Dorsolateral prefrontal cortex (tissue), 122 donors: ENCODE measurements at places on chromosomes 6 and 20. TPM values are rescaled to one million over a fixed set of nuclear protein-coding genes. Genes with fewer than 3 reads are reported as not detected.

Gene LAMP5
- 22.3 TPM for total RNA-seq

DNA sequence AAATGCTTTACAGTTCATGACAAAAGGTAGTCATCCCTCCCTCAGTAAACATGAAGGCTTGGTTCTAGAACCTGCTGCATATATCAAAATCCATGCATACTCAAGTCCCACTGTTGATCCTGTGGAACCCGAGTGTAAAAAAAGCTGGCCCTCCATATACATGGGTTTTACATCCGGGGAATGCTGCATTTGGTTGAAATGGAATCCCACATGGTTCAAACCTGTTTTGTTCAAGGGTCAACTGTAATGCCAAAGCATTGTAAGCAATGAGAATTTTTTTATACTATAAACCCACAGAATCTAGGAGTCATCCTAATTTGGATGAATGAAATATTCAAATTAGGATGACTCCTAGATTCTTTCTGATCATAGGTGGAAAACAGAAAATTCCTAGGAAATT lies 5.9 kb upstream of the HDAC2 start:
- DNase-seq = no peak

Gene RIN2
- total RNA-seq = 46.2 TPM

Gene FANCE
- 2.1 TPM for total RNA-seq

DNA sequence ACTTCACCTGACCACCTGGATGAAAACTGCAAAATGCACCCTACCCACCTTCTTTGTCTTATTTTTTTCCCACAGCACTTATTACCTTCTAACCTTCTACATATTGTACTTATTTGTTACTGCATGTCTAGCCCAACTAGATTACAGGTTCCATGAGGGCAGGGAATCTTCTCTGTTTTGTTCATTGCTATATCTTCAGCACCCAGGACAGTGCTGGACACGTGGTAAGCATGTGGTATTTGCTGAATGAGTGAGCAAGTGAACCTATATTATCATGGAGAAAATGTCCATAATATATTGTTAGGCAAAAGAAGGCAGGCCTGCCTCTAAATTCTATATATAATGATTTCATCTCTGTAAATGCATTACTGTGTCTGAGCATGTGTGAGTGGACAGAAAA lies 107.0 kb downstream of the TRERF1 start:
- DNase-seq = no peak

DNA sequence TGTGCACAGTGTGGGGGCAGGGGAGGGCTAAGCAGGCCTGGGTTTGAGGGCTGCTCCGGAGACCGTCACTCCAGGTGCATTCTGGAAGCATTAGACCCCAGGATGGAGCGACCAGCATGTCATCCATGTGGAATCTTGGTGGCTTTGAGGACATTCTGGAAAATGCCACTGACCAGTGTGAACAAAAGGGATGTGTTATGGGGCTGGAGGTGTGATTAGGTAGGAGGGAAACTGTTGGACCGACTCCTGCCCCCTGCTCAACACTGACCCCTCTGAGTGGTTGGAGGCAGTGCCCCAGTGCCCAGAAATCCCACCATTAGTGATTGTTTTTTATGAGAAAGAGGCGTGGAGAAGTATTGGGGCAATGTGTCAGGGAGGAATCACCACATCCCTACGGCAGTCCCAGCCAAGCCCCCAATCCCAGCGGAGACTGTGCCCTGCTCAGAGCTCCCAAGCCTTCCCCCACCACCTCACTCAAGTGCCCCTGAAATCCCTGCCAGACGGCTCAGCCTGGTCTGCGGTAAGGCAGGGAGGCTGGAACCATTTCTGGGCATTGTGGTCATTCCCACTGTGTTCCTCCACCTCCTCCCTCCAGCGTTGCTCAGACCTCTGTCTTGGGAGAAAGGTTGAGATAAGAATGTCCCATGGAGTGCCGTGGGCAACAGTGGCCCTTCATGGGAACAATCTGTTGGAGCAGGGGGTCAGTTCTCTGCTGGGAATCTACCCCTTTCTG lies 44.0 kb upstream of the TTPAL start:
- no peak for DNase-seq

GRCh38 chr20:33301192-33301930 lies 18.3 kb downstream of the BPIFB1 start:
- DNase-seq = no peak

Gene LY6G6D
- total RNA-seq = not detected

DNA sequence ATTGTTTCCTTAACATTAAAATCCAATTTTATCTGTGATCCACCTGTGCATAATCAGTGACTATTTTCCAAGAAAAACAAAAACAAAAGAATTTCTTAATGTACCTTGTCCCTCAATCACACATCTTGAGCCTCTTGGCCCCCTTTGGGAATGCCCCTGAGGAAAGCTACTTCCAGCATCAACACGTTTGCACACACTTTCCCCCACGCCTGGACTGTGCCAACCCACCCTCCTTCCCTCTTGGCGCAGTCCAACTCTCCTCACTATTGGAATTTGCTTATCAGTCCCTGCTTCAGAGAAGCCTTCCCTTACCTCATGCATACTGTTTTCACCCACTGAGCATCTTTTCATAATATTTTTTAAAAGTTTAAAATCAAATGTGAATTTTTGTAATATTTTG lies 389.4 kb upstream of the NRSN1 start:
- no peak for DNase-seq

DNA sequence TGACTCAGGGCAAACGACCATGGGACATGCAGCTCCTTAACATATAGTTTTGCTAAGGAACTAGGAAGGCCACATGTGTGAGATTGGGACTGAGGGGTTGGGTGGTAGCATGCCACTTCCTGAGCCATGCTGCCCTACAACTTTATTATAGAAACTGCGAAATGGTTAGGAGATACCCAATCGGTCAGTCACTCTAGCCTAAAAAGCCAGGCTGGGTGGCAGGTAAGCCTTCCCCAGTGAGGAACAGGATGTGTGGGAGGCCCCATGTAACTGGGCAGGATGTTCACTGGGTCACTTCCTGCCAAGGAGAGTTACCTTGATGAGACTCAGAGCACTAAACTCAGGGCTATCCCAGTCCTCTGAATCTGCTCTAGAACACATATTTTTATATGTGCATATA lies 123.5 kb downstream of the MAP3K7 start:
- no peak for DNase-seq

- no peak for DNase-seq
Measured at GRCh38 chr6:2110504-2110903, 134.9 kb downstream of the GMDS start.

Gene CST2
- not detected for total RNA-seq

Gene NKX2-2
- total RNA-seq = 12.4 TPM

GRCh38 chr6:43578748-43579147 lies 2.8 kb downstream of the POLH start:
- no peak for DNase-seq

Gene EYA2
- total RNA-seq = 6.3 TPM

Gene ADGRF5
- total RNA-seq = 14.8 TPM

- DNase-seq = no peak
Measured at GRCh38 chr6:114376611-114377175, 33.9 kb upstream of the HS3ST5 start.

GRCh38 chr6:21327326-21328112 lies 266.0 kb upstream of the SOX4 start:
- no peak for DNase-seq

Gene MANEA
- total RNA-seq = 11.1 TPM

DNA sequence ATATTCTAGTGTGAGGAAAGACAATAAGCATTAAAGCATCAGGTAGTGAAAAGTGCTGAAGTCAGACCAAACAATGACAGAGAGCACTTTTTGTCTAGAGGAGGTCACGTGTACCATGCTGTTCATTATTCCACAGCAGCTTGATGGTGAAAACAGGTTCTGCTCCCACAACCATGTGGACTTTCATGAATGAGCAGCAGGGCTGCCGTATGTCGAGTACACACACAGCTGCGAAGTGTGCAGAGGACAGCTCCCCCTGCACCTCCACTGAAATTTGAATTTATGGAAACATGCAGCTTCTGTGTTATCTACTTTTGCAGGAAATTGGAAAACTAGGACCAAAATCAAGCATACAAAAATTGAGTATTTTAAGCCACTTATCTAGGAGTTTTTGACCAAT lies 85.3 kb downstream of the MAP7 start:
- DNase-seq = peak; percentile 58

Gene MCHR2
- 10.3 TPM for total RNA-seq

- no peak for DNase-seq
Measured at GRCh38 chr6:166473886-166474571, 91.3 kb upstream of the MPC1 start.

DNA sequence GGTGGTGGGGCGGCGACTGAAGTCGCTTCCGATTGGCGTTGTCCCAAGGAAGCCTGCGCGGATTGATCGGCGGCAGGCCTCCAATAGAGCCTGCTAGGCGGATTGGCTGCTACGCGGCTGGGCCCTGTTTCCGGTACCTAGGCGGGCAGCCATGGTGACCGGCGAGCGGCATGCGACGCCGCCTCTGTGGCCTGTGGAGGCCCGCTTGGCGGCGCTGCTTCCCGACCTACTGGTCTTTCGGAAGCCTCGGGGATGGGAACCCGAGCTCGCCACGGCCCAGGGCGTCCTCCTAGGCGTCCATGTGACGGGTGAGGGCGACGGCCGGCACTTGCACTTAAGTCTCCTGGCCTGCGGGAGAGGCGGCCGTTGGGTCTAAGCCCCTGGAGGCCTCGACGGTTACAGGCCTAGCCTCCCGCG lies 28.1 kb downstream of the NFYA start:
- DNase-seq = no peak

- no peak for DNase-seq
Measured at GRCh38 chr6:122872311-122872710, 83.3 kb downstream of the SMPDL3A start.

- DNase-seq = no peak
Measured at GRCh38 chr6:38720295-38720694, 5.2 kb downstream of the DNAH8 start.

DNA sequence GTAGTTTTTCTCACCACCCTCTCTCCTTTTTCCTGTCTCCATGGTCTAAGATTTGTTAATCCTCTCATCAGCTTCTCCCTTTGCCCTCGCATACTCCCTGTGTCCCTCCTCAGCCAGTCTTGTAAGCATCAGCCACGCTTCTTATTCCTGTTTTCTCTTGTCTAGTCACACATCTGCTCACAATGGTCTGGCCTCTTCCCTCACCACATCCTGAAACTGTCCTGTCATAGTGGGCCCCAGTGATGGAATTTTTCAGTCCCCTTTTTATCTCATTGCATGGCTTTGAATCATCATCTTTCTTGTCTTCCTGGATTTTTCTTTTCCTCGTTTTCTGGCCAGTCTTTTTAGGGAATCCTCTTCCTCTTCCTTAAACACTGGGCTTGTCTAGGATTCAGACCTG lies 57.2 kb downstream of the GFRA4 start:
- no peak for DNase-seq

DNA sequence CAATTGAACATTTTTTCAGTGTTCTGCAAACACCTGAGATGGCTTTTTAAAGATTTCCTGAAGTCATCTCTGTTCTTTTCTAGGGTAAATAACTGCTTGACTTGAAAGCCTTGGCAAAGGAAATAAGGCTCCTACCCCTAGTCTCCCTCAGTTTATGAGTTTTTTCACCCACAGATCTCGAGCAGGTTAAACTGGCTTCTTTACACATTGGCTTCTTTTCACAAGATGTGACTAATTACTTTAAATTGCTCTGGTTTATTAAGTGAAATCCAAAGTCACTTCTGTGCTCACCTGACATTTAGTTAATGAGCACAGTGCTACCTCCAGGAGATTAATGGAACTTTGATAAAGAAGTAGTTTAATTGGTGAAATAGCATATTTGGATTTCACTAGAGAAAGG lies 33.2 kb downstream of the SOX4 start:
- DNase-seq = no peak

Gene SPEF1
- total RNA-seq = 4.6 TPM

- DNase-seq = no peak
Measured at GRCh38 chr6:25222006-25222678, 57.0 kb upstream of the CARMIL1 start.

Gene PTK6
- not detected for total RNA-seq

DNA sequence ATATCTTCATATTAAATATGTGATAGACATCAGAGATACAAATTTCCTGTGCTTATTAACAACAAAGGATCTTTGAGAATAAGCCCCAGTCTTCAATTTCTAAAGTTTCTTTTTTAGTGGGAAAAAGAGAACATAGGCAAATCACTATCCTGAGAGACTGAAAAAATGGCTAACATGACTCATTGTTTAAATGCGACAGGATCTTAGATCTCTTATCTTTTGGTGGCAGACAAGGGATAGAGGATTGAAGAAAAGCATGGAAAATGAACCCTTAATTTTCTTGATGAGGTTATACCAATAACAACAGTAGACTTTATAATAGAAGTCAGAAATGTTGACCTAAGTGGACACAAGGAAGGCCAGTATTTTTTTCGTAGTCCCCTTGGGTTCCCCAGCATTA lies 178.6 kb upstream of the MAP3K7 start:
- no peak for DNase-seq

GRCh38 chr20:41038149-41038877 lies 9.7 kb downstream of the TOP1 start:
- DNase-seq = no peak

- no peak for DNase-seq
Measured at GRCh38 chr6:131995917-131996316, 44.7 kb upstream of the CCN2 start.

DNA sequence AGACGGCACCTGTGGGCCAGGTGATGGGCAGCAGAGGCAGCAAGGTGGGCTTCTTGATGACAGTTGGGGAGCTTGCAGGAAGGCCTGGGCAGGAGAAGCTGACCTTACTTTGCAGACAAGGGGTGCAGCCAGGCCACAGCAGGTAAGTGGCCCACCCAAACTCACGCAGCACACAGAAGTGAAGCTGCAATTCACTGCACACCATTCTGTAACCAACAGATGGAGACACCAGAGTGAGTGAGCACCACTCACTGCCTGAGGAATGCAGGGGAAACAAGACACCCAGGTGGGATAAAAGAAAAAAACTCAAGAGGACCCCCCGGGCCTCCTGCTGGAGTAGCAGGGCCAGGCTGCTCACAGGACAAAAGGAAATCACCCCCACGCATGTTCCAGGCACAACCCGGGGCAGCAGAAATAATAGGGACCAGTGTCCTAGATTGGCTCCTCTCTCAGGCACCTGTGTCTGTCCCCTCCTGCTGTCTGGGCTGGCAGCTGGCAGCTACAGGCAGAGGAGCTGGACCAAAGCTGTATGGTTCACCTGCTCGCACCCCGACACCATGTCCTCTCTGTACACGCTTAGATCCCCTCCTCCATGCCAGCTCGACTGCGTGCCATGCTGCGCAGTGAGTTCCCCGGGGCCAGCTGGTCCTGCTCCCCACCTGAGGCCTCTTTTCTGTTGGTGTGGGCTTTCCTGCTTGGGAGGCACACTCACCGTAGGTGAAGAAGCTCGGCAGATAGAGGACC lies 4.9 kb downstream of the MTCH1 start:
- no peak for DNase-seq

GRCh38 chr6:3337521-3338350 lies 79.0 kb downstream of the PSMG4 start:
- DNase-seq = no peak
